ENCODE measurements at places on chromosomes 11 and 22.

- no peak for DNase-seq
These were observed 239.0 kb upstream of the PDGFD start for GRCh38 chr11:104402812-104403521.

DNA sequence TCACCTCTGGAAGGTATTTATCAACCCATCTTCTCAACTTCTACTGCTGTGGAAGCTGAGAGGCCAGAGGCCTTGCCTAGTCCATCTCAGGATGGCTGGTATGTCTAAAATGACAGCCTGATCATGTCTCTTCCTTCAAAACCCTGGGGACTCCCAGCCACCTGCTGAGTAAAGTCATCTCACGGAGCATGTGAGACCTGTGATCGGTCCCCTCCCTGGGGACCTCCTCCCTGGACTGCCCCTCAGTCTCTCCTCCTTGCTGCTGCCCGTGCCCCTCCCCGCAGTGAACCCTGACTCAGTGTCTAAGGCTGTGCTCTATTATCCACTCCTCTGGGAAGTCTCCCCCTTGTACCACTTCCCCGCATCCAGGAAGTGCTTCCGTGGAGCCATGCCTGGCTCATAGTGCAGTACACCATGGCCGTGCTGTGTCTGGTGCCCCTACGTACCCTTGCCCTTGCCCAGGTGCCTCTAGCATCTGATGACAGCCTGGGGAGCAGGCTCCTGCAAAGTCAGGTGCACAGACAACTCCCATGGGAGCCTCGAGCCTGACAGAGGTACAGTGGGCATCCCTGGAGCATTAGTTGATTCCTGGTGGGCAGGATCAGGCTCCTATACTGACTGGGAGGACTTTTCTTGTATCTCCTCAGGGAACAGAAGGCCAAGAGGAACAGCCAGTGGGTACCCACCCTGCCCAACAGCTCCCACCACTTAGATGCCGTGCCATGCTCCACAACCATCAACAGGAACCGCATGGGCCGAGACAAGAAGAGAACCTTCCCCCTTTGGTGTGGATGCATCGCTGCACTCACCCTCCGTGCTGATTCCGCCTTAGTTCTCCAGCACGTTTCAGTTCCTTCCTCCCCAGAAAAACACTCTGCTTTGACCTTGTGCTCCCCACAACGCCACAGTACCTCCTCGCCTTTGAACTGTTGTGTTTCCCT is 13.8 kb downstream of the SMARCB1 start:
- no peak for DNase-seq

GRCh38 chr22:23874871-23875270 is 17.2 kb downstream of the SLC2A11 start:
- no peak for DNase-seq

GRCh38 chr11:86210898-86211297 is 33.7 kb upstream of the EED start:
- DNase-seq, result no peak

DNA sequence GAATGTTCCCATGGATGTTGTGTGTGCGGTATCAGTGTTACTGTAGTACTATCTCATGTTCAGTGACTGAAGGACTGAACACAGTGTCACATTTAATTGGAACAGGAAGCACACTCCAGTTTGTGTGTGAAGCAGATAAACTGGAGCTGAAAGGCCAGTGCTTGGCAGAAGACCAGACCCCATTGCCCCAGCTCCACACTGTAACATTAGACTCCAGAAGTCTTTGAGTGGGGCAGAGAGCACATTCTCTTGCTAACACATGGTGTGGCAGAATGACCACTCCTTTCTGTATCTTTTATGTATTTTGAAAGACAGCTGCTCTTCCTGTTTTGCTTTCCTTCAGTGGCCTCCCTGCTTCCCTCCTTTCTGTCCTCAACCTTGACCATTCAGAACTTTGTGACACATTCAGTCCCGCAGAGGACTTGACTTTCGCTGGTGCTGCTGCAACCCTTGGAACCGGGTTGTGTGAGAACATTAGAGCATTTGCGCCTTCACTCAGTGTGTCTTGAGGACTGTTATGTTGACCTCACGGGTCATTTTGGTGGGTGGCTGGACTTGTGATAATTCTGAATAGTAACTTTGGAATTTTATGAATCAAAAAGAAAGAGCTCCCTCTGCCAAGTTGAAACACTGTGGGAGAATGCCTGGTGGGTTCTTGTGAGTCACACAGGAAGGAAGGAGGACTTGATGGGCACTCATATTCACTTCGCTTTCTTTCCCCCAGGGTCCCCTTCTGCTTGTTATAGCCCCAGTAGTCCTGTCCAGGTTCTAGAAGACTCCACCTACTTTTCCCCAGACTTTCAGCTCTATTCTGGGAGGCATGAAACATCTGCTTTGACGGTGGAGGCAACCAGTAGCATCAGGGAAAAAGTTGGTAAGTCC is 26.4 kb downstream of the AMOTL1 start:
- no peak for DNase-seq

DNA sequence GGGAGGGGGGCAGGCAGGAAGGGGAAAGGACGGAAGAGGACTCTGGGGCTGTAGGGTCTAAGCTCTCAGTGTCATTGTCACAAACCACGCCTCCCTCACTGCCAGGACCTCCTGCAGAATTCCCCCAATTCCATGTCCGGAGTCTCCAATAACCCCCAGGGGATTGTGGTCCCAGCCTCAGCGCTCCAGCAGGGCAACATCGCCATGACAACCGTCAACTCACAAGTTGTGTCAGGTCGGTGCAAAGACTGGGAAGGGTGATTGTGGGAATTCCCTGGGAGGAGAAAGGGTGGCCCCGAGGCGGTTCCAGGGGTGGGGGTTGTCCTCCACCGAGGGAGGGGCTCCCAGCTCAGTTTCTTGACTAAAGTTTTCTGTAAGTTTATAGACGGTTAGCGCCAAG is 86.0 kb downstream of the FEZ1 start:
- no peak for DNase-seq

GRCh38 chr22:19055801-19056200 is 66.4 kb downstream of the DGCR2 start:
- DNase-seq, result no peak

DNA sequence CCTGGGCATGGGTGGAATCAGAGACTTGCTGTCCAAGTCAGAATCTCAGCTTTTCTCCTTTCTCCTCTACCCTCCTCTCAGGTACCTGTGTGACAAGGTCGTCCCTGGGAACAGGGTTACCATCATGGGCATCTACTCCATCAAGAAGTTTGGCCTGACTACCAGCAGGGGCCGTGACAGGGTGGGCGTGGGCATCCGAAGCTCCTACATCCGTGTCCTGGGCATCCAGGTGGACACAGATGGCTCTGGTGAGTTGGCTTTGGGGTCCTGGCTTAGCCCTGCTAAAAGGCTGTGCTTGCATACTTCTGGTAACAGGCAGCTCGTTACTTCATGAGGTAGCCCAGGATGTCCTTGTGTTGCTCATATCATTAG is 10.7 kb downstream of the MCM5 start:
- DNase-seq, result no peak

DNA sequence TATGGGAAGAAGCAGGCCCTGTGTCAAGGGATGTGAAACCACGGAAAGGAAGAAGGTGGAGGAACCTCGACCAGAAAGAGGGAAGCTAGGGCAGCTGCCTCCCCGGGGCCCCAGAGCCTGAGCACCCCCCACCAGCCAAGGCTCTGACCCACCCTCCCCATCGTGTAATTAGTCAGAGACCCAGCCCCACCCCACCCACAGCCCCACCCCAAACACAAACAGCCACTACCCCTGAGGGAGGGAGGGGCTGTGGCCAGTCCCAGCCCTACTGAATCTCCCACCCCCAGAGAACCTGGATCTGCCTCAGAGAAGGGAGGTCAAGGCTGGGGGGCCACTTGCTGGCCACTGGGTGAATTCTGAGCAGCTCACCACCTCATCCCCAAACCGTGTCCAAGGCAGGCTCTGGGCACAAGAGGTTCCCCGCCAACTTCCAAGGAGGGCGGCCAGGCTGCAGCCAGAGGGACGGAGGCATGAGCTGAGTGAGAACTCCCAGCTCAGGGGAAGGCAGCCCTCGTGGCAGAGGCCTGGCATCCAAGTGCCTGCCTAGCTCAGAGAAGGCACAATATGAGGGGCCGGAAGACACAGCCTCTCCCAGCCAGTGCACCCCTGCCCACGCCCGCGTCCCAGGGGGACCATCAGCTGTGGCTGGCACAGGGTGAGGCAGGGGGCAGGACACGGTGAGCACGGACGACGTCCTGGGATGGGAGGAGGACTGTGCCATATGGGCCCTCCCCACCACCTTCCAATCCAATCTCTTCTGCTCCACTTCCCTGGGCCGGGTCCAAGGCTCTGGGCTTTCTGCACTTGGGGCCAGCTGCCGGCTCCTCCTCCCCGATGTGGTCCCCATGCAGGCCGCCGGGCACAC is 2.7 kb downstream of the PLXNB2 start:
- no peak for DNase-seq

DNA sequence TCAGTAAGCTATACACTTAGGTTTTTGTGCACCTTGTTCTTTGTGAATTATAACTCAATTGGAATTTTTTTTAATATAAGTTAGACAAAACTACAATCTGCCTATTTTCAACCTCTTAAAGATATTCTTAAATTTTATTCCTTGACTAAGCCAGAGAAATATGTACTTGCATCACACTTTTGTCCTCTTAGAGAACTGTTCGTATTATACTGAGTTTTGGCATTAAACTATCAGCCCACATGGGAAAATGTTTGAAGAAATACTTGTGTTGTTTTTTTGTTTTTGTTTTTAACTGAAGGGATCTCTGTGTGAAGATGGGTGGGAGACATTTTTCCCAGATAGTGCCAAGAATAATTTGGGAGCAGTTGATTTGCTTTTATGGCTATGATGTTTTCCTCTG is 25.3 kb downstream of the CEP295 start:
- no peak for DNase-seq

DNA sequence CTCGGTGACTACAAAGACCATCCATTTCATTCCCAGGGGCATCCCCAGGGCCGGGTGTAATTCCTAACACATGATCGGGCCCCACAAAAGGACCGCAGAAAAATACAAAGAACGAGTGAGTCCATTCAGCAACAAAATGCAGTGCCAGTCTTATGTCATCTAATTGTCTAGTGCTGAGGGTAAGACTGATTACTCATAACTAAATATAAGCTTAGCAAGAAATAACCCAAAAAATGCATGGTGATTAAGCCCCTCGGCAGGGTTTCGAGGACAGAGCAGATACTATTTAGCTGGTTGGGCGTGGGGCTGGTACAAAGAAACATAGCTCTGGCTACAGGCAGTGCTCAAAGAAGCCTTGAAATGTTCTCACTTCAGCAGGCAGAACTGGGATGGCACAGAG is 1078.9 kb downstream of the OPCML start:
- DNase-seq, result no peak

Data from NCI-H524 treated with DMSO at 0.1 percent for 48 hours (cell line).